ENCODE measurements at places on chromosomes 2 and 18.

DNA sequence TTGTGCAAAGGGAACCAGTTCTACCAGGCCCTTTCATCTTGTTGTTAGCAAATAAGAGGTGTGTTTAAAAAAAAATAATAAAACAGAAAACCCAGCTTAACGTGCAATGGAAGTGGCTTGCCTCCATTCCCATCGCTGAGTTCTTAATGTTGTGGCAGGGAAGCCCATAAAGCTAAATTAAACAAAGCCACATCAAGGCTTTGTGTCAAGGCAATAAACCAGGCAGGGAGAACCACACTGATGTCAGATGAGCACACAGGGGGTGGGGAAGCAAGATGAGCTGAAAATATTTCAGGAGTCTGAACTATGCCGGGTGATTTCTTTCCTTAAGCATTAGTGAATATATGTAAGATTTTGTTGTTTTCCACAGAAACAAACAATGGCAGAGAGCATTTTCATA, 73.5 kb downstream of the PHLPP1 start:
- DNase-seq = no peak

DNA sequence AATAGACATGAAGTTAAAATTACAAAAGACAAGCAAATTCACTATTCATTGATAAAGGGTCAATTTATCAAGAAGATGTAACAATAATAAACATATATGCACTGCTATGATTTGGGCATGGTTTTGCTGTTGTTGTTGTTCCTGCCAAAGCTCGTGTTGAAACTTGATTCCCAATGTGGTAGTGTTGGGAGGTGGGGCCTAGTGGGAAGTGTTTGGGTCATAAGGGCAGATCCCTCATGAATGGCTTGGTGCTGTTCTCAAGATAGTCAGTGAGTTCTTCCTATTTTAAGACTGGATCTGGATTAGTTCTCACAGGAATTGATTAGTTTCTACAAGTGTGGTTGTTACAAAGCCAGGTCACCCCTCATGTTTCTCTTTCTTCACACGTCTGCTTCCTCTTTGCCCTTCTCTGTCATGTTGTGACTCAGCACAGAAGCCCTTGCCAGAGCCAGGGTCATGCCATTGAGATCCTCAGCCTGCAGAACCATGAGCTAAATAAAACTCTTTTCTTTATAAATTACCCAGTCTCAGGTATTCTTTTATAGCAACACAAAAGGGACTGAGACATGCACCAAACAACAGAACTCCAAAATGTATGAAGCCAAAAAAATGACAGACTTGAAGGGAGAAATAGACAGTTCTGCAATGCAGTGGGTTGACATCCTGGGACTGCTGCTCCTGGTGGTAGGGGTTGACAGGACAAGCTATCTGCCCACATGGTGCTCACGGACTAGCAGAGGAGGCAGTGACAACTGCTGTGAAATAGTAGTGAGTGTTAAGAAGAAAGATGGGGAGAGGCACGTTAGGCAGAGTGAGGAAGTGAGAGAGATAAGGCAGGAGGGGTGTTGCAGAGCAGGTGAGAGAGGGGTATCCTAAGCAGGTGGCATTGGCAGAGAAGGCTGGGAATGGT, 18.6 kb upstream of the SKA1 start:
- peak; percentile 47 for DNase-seq

DNA sequence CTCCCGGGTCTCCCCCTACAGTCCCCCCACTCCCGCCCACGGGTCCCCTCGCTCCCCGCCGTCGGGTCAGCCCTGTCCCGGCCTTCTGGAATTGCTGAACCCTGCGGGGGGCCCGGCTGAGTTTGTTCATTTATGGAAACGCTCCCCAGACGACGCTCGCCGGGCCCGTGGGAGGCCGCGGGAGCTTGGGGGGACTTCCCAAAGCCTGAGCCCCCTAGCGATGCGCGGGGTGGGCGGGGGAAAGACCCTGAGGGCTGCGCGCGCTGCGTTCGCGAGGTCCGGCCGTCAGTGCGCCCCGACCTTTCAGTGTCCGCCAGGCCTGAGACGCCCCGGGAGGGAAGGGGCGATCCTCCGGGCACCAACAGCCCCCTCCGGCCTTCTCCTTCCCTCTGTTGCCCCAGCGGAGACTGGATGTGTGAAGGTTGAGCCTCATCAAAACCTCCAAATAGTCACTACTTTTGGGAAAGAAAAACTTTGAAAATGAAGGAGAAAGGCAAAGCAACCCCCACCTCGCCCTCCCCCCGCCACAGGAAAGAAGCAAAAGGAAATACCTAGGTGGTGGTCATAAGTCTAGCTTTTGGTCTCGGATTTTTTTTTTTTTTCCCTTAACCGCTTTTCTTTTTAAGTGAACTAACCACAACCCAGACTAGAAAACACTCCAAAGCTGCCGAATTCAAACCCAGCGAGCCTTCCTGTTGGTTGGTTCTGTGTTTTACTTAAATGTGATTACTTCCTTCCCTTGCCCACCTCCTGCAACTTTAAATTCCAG, 509 bp upstream of the CYS1 start:
- peak; percentile 84 for DNase-seq

- DNase-seq = no peak
Measured at GRCh38 chr2:196389670-196390069, 218.3 kb upstream of the STK17B start.

- DNase-seq = no peak
Measured at GRCh38 chr2:151459358-151459757, 49.7 kb downstream of the RIF1 start.

DNA sequence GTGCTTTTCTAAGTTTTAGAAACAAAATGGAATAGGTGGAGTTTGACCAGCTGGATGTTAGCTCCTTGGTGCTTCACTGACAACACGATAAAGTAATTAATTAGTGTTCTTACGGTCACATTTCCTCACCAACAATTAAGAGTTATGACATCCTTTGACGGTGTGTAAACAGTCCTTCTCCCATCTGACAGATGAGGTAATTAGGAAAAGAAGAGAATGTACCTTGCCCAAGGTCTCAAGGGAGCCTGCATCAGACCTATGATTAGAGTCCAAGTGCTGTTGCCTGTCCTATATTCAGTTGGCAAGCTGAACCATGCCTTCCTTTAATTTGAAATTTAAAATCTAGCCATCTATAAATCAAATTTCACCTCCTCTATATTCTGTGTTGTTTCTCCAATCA, 48.3 kb upstream of the STK17B start:
- DNase-seq = no peak

DNA sequence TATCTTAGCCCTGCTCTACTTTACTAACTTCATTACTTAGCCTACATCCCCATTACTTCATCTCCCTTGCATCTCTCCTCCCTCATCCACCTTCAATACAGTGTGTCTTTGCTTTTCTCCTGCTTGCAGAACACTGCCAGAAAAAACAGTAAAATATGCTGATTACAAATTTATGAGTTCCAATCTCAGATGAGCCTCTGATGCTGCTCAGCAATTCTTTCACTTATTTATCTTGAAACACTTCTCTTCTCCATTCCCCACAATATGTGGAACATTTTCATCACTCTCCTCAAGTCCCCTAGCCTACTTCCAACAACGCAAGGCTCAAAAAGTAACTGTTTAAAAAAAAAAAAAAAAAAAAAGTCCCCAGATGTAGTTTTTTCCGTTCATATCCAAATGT, 7.1 kb downstream of the VPS54 start:
- DNase-seq = no peak

DNA sequence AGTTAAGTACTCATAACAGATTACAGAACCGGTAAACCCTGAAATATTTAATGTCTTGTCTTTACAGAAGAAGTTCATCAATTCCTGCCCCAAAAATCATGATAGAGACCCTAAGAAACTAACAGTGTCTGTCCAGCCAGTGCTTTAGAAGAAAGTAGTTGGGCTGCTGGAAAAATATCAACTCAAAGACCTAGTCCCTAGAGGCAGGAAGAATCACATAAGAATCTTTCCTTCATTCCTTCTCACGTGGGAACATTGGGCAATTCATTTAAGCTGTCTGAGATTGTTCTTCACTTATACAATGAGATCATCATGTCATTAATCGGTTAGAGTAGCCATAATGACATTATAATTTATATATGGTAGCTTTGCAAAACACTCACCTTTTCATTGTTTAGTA, 156.4 kb downstream of the CCBE1 start:
- DNase-seq = no peak

- DNase-seq = no peak
Measured at GRCh38 chr18:13570856-13571495, 155.4 kb downstream of the FAM210A start.

GRCh38 chr18:56804395-56804794, 153.2 kb downstream of the WDR7 start:
- DNase-seq = no peak

DNA sequence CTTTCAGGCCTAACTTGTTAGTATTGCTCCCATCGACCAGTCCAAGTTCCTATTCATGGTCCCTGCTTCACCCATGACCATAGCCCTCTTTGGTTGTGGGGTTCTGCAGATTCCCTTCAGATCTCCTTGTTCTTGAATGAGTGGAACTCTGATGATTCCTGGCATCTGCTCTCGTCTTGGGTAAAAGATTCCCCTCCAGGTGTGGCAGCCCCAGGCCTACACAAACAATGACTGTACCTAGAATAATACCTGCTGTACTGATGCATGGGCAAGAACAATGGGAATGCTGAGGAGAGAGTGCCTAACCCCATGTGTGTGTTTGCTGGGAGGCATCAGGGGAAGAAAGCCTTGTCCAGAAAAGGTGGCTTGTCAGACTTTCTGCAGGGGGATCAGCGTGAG, 39.2 kb upstream of the MRPL19 start:
- DNase-seq = no peak

- no peak for DNase-seq
Measured at GRCh38 chr2:65530547-65531320, 98.3 kb upstream of the SPRED2 start.

DNA sequence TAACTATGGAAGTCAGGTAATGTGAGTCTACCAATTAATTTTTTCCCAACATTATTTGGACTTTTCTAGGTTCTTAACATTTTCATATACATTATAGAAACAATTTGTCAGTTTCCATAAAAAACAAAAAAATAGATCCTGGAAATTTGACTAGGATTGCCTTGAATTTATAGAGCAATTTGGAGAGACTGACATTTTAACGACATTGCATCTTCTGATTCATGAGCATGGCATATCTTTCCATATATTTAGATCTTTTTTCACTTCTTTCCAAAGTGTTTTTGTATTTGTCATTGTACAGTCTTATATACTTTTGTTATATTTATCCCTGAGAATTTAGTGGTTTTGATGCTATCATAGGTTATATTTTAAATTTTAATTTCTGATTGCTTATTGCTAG, 42.0 kb downstream of the ANKRD12 start:
- DNase-seq = no peak

All from GM20000 (cell line).